ENCODE measurements at places on chromosomes 2 and 18.
A peak's percentile ranks its signal among the peaks of the same experiment; 100 is the strongest.

DNA sequence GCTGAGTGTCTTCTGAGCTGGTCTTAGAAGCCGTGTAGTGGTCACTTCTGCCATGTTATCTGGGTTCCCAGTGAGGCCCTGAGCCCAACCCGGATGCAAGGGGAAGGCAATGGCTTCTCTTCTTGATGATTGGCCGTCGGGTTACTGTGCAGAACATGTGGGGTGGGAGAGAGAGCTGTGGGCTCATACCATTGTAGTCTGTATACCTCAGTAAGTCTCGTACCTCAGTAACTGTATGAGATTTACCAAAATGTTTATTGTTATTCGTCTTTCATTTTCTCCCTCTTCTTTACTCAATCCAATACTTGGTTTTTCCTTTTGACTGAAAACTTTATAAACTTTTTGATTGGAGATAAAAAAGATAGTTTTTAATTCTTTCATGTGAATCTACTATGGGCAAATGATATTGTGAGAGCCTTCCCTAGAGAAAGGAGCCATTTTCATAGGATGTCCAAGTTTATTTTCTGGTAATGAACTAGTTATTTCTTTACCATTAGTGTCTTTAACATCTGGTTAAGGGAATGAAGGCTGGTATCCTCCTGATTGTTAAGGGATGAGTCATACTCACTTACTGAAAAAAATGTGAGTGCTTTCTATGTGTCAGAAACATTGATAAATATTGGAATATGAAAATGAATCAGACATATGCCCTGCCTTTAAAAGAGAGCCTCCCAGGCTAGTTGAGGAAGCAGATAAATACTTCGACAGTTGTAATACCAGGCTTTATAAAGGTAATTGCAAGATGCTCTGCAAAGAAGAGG lies 129.9 kb downstream of the PRPF40A start:
- no peak for DNase-seq

DNA sequence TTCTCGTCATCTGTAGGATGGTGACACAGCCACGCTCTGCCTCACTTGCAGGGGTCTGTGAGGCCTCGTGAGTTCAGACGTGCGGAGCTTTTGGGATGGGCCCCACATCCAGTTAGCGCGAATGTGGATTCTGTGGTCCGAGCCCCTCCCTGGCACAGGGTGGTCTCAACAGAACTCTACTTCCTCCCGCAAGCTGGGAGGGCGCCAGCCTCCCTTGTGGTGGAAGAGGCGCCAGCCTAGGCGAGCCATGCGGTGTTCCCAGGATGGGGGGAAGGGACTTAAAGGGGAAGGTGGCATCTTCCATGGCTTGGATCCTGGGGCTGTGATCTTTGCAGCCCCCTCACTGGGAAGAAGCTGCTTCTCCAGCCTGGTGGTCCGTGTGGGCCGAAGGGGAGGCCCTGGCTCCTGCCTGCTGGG lies 1.4 kb downstream of the SNORC start:
- no peak for DNase-seq

DNA sequence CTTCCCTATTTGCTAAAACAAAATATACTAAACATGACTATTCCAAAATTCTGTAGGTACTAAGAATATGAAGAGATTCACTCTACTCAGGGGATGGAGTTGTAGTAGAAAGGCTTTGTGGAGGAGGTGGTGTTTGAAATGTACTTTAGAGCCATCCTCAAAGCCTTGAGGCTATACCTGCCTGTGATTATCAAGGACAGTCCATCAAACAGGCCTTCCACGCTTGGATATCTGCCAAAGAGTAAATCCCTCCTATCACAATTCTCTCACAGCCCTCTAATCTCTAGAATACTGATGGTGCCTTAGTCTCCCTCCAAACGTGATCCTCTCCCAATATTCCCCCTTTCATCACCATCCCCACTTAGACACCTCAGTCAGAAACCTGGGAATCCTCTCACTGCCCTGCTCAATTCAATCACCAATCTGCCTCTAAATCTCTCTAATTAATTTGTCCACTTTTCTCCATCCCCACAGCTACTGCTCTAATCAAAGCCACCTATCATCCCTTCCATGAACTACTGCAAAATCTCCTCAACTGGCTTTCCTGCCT lies 13.1 kb downstream of the SOS1 start:
- DNase-seq, result no peak

DNA sequence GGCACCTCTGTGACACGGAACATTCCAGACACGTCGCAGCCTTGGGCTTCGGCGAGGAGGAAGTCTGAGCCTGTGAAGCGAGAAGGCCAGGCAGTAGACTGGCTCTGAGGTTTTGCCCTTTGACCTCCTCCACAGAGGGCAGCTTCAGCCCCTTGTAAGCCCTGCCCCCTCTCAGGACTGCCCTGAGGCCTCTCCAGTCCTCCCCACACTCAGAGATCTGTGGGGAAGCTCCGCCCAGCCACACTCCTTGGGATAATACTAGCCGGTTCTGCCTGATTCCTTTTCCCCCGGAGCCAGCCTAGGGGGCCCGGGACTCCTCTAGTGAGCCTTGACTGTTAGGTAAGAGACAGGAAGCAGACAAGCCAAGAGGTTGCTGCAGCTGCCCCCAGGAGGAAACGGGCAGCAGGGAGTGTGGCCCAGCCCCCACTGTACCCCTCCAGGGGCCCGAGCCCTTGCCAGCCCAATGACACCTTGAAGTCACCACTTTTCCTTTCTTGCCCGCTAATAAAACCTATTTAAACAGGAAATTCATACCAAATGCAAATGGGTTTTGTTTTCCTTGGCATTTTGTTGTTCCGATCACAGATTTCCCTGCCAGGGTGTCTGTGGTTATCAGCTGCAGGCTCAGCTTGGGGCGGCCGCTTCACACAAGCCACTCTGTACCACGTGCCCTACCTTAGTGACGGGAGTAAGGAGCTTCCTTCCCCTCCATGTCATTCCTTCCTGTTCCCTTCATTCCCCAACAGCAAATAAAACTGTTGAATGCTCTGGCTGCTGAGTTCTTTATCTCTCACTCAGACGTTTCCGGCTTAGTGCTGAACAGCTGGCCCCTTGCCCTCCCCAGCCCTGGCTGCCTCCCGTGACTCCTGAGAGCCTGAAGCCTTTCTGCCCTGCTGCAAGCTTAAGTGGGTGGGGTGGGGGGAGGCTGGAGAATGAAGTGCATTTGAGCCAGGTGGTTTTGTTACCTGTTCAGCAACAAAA lies 124.7 kb downstream of the CABLES1 start:
- peak; percentile 85 for DNase-seq

- DNase-seq, result peak; percentile 40
These were observed 17.4 kb downstream of the XDH start for GRCh38 chr2:31397094-31397493.
